ENCODE measurements at places on chromosomes 5 and 9. TPM values are rescaled to one million over a fixed set of nuclear protein-coding genes. Genes with fewer than 3 reads are reported as not detected.

Gene KCNT1
- not detected for total RNA-seq

Gene LURAP1L
- 25.4 TPM for total RNA-seq

Gene TBC1D13
- 17.8 TPM for total RNA-seq

Gene SLC25A46
- 92.3 TPM for total RNA-seq

Gene DNAI1
- 0.03 TPM for total RNA-seq

Gene TLX3
- not detected for total RNA-seq

Gene LPAR1
- total RNA-seq: 95.9 TPM

Gene UBLCP1
- 14.1 TPM for total RNA-seq

Gene ORM2
- not detected for total RNA-seq

Gene RPL12
- 754 TPM for total RNA-seq

Data from smooth muscle cell of the pulmonary artery (primary cell).